ENCODE measurements at places on chromosomes 16 and 17.

DNA sequence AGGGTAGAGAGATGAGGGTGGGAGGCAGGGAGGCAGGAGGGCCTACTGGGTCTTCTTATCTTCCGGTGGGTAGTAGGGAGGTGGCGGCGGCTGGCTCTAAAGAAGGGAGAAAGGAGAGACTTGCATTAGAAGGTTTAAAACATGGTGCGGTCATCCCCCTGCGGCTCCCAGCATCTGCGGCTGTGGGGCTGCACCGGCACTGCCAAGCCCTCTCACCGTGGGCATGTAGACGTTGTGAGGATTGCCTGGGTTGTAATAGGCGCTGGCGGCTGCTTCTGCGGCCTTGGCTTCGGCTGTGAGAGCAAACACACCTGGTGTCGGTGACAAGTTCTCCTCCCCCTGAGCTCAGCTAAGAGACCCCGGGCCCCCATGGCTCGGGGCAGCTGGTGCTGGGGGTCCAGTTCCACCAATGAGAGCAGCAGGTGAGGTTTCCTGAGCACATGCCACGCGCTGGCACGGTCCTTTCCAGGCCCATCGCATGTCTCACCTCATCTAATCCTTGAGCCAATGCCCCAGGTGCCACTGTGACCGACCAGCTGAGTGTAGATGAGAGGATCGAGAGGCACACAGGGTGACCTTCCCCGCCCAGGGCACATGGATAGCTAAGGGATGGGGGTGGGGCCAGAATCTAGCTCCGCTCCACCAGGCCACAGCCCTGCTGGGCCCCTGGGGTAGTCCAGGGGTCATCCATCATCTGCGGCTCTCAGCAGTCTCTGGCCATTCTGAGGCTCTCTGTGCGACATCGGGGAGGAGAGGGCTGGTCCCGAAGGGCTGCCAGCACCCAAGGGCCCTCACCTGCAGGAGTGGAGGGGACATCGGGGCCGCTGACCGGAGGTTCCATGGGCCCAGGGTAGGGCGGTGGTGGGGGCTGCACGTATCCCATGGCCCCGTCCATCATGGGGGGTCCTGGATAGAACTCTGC lies 2.7 kb upstream of the UNC13D start:
- DNase-seq, result peak; percentile 0

GRCh38 chr16:83013071-83013470 lies 386.3 kb downstream of the CDH13 start:
- DNase-seq, result no peak

GRCh38 chr16:19939553-19939952 lies 54.9 kb upstream of the GPRC5B start:
- DNase-seq, result no peak

DNA sequence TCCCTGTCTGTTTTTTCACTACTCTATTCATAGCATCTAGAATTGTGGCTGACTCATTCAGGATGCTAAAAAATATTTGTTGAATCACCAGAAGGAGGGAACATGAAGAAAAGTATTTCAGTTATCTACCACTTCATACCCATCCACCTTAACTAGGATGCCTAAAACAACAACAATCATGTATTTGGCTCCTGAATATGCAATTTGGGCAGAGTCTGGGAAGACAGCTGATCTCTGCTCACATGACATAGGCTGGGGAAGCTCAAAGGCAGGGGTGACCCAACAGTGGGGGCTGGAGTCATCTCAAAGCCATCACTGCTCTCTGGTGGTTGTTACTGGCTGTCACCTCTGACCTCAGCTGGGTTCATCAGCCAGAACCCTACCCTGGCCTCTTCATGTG lies 80.1 kb upstream of the RPL38 start:
- DNase-seq, result no peak

- peak; percentile 67 for DNase-seq
These were observed 6.8 kb upstream of the TBC1D3B start for GRCh38 chr17:36183001-36183971.

DNA sequence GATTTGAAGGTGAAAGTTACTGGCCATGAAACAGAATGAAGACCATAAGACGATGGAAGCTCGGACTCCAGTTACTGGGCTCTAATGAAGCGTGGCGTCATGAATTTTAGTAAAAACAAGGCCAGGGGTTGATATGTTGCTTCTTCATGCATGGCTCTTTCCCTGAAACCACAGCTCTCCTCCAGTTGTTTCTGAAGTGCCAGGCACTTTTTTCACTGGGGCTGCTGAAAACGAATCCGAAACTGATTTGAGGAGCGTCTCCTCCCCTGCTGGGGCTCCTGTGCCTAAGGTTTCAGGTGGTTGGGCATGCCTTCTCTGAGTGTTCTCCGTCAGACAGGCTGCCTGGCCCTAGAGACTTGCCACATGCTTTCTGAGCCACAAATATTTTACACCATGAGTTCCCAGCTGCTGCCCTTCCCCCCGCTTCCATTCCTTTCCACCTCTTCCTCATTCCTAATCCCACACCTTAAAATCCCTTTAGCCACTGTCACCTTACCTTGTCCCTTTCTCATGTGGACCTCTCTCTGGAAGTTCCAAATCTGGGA lies 3.7 kb upstream of the MYL4 start:
- DNase-seq, result peak; percentile 87

GRCh38 chr17:13729466-13730134 lies 127.9 kb upstream of the HS3ST3A1 start:
- DNase-seq, result no peak

DNA sequence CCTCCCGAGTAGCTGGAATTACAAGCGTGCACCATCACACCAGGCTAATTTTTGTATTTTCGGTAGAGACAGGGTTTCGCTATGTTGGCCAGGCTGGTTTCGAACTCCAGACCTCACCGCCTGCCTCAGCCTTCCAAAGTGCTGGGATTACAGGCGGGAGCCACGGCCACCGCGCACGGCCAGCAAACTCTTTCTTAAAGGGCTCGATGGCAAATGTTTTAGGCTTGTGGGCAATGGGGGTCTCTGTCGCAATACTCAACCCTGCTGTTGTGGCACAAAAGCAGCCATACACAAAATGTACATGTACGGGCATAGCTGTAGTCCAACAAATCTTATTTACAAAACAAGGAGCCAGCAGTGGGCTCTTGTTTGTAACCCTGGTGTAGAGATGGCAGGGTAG lies 18.4 kb downstream of the PARN start:
- no peak for DNase-seq

- DNase-seq, result no peak
These were observed 30.2 kb downstream of the OR1D5 start for GRCh38 chr17:3033248-3033640.
